ENCODE measurements at places on chromosomes 16 and 17. TPM values are rescaled to one million over a fixed set of nuclear protein-coding genes. Genes with fewer than 3 reads are reported as not detected.

- no peak for DNase-seq
Observed at GRCh38 chr17:27226611-27227230, 67.2 kb upstream of the WSB1 start.

GRCh38 chr16:49951574-49952195 is 73.3 kb upstream of the CNEP1R1 start:
- no peak for DNase-seq

DNA sequence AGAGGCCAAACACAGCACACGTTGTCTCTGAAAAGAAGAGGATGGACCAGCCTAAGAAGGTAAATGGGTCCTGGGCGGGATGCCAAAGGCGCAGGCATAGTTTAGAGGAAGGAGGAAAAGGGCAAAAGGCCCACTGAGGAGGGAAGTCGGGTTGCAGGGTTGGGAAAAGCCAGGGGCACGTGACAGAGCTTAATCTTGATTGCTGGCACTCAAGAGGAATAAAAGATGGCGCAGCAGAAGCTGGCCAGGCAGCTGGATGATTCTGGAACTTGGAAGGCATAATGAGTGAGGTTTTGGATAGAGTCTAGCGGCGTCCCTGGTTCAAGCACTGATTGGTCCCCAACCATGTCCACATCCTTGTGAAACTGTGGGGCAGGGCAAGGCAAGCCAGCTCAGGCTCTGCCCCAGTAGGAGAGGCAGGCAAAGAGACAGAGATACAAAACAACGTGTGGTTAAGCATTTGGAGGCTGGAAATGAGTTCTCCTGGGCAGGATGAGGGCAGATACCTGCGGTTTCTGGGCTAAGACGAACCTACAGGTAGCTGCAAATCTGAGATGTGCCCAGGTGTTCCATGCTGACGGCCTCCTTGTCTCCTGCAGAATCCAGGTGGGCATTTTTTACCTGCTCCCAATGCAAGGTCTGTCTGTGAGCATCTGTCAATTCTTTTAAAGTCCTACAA is 52.7 kb upstream of the CIBAR2 start:
- DNase-seq = no peak

GRCh38 chr17:49708515-49709183 is 885 bp upstream of the SLC35B1 start:
- DNase-seq = peak; percentile 47

RFWD3 gene
- total RNA-seq = 111 TPM

- DNase-seq = peak; percentile 2
Observed at GRCh38 chr17:6712058-6712853, 913 bp downstream of the SLC13A5 start.

DNA sequence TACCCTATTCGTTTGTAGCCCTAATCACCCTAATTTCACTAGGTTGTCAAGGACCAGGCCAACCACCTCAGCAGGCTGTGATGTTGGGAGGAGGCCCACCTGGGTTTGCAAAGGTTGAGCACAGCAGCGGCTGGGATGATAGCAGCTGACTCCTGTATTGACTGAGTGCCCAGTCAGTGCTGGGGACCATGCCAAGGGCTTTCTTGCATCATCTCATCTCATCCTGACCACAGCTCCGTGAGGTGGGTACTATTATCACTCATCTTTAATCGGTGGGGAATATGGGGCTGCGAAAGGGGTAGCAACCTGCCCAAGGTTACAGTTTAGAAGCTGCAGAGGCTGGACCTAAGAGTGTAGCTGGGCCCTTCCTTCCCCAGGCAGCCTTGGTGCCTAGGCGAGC is 11.7 kb downstream of the ATPAF2 start:
- no peak for DNase-seq

GRCh38 chr17:19717411-19717908 is 1.1 kb upstream of the SLC47A2 start:
- no peak for DNase-seq

DNA sequence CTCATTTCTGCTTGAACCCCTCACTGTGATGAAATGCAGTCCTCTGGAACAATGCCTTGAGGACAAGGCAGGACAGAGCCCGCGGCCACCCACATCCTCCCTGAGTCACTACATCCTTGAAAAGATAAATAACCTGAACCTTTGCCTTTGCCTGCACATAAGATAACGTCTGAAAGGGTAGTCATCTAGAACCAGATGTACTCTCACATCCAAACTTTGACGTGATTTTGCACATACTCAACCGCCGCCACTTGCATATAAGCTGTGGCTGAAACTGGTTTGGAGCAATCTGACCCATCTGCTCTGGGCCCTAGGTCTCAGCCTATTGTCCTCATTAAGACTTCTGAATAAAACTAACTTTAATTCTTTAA is 252.1 kb downstream of the PHKB start:
- DNase-seq = no peak

DNA sequence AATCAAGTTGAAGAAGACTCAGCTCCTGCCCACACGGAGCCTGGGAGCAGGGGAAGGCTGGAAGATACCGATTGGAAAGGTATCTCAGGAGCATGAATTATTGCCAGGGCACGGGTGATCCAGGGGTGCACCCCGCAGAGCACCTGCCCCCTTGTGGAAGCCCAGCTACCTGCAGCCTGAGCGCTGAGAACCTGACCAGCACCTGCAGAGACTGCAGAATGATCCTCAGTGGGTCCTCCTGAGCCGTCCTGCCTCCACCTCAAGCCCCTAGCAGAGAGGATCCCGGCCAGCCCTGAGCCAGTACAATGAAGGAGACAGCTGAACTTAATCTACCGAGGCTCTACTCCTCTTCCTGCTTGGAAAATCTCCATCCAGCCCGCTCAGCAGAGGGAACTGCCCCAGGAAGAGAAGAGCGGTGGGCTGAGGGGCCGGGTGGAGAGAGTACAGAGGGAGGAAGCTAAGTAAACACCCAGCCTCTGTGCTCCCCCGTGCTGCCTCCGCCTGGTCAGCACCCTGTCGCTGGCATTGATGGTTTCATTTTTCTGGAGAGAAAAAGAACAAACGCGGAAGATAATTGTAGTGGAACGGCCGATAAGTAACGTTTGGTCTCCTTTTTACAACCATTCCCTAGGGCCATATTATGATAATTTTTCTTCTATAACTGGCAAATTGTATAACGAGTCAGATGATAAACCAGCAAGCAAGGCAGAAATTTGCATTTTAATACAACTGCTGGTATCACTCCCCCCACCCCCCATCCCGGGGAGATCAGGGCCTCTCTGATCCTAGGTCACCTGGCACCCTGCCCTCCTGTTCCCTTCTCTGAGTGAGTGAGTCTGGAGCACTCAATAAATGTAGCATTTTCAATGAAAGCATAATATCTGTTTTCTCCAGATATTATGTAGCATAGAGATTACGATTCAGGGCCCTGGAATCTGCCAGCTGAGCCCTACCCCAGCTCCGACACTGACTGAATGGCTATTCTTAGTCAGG is 204.5 kb upstream of the RPL38 start:
- peak; percentile 78 for DNase-seq

GRCh38 chr16:15644267-15644961 is 1.5 kb upstream of the MARF1 start:
- peak; percentile 72 for DNase-seq

DNA sequence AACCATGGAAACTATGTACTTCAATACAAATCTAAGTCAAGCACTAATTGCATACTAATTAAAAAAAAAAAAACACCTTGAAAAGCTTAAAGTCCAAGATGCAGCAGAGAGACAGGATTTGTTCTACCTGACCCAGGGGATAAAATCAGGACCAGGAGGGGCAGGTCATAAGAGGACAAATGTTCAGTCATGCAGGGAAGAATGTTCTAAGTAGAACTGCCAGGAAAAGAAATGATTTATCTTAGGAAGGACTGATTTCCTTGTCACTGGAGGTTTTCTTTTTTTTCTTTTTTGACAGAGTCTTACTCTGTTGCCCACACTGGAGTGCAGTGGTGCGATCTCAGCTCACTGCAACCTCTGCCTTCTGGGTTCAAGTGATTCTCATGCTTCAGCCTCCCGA is 9.1 kb upstream of the GHDC start:
- DNase-seq = no peak

TBX21 gene
- total RNA-seq = not detected

DNA sequence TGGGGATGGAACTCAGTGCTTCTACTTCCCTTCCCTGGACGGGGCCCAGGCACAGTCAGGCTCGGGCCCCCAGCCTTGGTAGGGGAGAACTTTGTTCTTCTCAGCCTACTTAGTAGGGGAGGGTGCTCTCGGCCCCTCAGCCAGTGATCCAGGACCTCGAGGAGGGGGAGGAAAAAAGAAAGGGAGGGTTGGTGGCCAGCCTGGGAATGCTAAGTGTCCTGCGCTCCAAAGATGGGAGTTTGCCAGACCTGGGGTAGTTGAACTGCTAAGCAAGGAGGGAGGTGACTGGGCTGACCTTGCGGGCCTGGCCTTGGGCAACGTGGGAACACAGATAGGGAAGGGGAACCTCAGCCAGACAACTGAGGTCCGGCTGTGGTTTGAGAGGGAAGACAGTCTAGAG is 12.2 kb downstream of the ADGRG1 start:
- DNase-seq = no peak

TEKT5 gene
- total RNA-seq = not detected

- DNase-seq = no peak
Observed at GRCh38 chr16:12120217-12120981, 143.9 kb downstream of the SNX29 start.

C17orf78 gene
- total RNA-seq = not detected

B4GALNT2 gene
- 1.3 TPM for total RNA-seq

GRCh38 chr17:80453998-80454556 is 22.3 kb downstream of the NPTX1 start:
- peak; percentile 27 for DNase-seq

DNA sequence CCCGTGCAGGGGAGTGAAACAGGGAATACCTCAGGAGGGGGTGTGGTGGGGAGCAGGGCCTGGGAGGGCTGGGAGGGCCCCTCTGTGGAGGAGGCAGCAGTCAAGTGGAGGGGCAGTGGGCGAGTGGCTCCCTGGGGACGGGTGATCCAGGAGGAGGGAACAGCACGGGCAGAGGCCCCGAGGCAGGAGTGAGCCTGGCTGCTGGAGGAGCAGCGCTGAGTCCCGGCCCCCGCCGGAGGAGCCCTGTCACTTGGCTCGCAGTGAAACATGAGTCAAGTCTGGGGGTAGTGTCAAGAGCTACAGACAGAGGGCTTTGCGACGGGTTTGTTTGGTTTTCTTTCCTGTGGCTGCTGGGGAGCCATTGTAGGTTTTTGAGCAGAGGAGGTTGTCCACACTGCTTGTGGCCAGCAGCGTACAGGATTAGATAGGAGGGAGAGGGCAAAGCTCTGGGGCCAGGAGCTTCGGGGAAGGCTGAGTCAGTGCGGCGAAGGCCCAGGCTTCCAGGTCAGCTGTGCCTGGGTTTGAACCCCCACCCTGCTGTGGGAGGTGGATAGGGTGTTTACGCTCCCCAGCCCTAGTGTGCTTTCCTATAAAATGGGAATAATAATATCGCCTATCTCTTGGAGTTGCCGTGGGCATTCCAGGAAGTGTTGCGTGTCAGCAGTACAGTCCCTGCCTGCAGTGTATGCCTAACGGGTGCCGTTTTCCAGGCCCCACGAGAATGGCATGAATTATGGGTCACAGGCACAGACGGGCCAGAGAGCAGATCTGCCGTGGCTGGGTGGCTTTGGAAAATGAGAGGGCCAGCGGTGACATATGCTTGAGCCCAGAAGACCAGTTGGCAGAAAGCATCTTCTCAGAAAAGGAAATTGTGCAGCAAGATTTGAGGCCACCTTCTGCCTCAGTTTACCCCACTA is 115.9 kb upstream of the CIBAR2 start:
- DNase-seq = no peak

GRCh38 chr16:87050142-87050541 is 267.1 kb downstream of the C16orf95 start:
- no peak for DNase-seq

DNA sequence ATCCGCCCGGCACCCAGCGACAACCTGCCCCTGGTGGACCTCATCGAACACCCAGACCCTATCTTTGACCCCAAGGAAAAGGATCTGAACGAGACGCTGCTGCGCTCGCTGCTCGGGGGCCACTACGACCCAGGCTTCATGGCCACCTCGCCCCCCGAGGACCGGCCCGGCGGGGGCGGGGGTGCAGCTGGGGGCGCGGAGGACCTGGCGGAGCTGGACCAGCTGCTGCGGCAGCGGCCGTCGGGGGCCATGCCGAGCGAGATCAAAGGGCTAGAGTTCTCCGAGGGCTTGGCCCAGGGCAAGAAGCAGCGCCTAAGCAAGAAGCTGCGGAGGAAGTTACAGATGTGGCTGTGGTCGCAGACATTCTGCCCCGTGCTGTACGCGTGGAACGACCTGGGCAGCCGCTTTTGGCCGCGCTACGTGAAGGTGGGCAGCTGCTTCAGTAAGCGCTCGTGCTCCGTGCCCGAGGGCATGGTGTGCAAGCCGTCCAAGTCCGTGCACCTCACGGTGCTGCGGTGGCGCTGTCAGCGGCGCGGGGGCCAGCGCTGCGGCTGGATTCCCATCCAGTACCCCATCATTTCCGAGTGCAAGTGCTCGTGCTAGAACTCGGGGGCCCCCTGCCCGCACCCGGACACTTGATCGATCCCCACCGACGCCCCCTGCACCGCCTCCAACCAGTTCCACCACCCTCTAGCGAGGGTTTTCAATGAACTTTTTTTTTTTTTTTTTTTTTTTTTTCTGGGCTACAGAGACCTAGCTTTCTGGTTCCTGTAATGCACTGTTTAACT is 1.0 kb downstream of the NOG start:
- no peak for DNase-seq

KREMEN2 gene
- total RNA-seq = 2.2 TPM

ACSM2A gene
- not detected for total RNA-seq

KRTAP2-1 gene
- total RNA-seq = not detected

- DNase-seq = no peak
Observed at GRCh38 chr16:31664683-31665482, 137.2 kb downstream of the AHSP start.

GRCh38 chr17:40538936-40539705 is 26.2 kb downstream of the CCR7 start:
- DNase-seq = no peak

- DNase-seq = peak; percentile 87
Observed at GRCh38 chr17:4949321-4950074, 1.2 kb upstream of the PFN1 start.

DNA sequence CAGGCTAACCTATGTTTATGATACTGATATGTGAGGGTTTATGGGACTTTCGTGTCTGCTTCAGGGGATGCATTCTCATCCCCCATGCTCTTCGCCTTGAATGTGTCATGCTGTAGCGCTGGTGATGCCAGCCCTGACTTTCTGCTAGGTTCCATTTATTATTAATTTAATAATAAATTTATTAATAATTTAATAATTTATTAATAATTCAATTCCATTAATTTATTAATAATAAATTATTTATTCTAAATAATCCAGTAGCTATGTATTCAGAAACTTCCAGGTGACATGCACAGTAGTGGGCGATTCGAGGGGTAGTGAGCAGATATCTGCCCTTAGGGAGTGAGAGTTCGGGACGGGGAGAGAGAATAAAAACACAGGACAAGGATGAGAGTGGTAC is 49.8 kb downstream of the SHISA6 start:
- DNase-seq = no peak

Data from Caco-2 (cell line).